ENCODE measurements at places on chromosomes 12 and 14.

- DNase-seq = no peak
Observed at GRCh38 chr14:37665951-37666350, 70.5 kb downstream of the TTC6 start.

GRCh38 chr12:132243596-132244310 is 85.6 kb downstream of the GALNT9 start:
- no peak for DNase-seq

- peak; percentile 69 for DNase-seq
Observed at GRCh38 chr12:111409403-111409779, 3.7 kb downstream of the SH2B3 start.

GRCh38 chr12:105409801-105410471 is 79.4 kb downstream of the C12orf75 start:
- DNase-seq = peak; percentile 23

DNA sequence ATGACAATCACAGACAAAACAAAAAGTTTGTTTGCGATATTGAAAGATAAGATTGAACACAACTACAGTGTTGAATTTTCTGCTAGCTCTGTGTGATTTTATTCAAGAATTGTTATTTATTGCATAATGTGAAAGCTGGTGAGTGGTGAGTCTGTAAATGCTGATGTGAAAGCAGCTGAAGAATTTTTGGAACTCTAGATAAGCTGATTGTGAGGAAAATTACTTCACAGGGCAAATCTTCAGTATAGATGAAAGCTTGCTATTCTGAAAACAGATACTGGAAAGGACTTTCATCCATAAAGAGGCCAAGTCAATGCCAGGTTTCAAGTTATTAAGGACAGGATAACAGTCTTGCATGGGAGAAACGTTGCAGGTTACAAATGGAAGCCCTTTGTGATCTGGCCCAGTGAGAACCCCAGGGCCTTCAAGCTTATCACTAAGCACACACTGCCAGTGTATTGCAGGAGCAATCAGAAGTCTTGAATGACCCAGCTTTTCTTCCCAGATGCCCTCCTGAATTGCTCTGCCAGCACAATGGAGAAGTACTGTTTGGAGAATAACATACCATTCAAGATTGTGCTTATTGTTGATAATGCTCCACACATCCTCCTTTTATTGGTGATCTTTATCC is 153.7 kb downstream of the PCNX1 start:
- no peak for DNase-seq

DNA sequence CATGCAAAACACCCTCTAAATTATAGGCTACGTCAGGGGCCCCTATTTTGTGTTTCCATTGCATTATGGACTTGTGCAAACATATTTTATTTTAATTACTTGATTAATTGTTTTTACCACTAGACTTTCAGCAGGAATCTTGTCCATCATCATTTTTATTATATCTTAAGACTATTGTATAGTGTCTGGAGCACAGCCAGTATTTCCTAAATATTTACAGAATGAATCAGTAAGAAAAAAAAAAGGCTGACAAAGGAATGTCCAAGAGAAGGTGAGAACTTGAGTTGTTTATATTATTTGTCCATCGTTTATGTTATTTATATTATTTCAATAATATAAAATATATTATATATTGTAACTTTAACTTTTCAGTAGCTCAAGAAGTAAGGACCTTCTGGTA is 664.7 kb downstream of the SLC6A15 start:
- DNase-seq = no peak

DNA sequence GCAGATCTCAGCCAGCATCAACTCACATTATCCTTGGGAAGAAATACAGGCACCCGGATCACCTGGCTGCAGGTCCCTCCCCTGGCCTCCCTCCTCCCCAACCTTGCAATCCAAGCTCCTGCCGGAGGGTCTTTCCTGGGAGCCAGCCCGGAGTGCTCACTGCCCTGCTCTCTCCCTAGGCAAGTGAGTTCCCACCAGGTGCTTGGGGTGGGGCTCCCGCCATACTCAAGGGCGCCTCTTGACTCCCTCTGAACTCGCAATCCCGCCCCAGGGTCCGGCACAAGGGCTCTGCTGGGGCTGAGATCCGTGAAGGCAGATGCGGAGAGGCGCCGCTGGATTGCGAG is 1.2 kb upstream of the CEP170B start:
- DNase-seq = no peak

DNA sequence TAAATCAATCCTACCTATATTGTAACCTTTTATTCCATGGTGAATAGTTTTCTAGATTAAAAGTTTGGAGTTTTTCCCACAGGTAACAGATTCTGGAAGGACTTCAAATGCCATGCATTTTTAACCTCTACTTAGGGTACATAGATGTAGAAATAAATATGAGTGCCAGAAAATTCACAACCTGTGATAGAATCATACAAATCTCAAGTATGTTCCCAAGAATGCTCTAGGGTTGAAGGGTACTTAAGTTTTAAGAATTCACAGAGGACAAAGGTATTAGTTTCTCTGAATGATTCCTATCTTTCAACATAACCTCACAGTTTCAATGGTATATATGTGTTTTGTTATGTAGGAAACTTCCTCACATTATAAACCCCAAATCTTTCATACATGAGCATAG is 511.3 kb downstream of the TMEM117 start:
- no peak for DNase-seq

- peak; percentile 49 for DNase-seq
Observed at GRCh38 chr12:64103825-64104740, 118.0 kb downstream of the KICS2 start.

GRCh38 chr12:82852529-82852928 is 165.8 kb downstream of the TMTC2 start:
- DNase-seq = no peak

DNA sequence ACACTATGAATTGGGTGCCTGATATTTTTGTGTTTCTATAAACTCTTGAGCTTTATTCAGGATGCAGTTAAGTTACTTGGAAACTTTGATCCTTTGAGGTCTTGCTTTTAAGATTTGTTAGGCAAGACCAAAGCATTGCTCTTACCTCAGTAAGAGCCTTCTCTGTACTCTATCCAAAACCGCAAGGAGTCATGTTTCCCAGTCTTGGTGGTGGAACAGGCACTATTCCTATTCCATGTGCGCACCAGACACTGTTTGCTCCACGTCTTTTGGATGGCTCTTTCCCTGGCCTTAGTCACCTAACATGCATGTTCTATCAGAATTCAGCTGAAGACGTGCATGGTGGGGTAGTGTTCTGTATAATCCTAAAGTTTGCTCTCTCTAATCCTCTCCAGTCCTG is 23.5 kb downstream of the CSRP2 start:
- no peak for DNase-seq
